GM20000 (cell line): ENCODE measurements at places on chromosomes 6 and 20.

- DNase-seq: peak; percentile 53
These were observed 26.7 kb downstream of the SERPINB9 start for GRCh38 chr6:2876210-2877056.

DNA sequence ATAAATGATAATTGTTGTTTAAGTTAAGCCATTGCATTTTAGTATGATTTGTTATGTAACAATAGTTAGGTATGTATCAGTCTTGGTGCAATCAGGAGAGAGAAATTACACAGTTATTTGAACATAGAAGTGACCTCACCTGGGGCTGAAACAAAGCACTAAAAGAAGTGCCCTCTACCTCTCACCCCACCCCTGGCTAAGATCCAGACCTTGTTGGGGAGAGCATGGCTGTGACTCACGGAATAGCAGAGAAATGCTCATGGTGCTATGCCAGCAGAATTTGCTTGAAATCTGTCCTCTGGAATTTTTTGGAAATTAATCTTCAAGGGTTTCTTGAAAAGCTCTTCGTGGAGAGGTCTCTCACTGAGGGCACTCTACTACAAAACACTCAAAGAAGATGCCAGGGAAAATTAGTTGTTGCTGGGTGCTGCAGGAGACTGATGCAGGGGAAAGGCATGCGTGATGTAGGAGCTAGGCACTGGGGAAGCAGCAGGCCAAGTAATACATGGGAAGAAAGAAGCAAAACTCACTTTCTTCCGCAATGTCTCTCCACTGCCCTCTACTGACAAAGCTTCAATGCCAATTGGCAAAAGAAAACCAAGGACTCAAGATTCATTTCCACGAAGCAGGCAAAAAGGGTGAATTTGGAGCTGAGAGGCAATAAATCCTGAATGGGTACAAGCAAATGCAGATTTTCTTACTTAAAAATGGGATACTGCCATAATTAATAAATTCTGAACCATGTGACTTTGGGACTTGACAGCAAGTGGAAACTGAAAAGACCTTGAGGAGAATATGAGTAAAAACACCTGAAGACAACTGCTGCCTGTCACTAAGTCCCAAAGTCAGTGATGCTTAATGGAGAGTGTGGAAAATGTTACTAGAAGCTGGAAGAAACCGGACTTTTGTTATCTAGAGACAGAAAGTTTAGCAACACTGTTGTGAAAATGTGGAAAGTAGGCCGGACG is 136.3 kb upstream of the ZNF184 start:
- DNase-seq: no peak

DNA sequence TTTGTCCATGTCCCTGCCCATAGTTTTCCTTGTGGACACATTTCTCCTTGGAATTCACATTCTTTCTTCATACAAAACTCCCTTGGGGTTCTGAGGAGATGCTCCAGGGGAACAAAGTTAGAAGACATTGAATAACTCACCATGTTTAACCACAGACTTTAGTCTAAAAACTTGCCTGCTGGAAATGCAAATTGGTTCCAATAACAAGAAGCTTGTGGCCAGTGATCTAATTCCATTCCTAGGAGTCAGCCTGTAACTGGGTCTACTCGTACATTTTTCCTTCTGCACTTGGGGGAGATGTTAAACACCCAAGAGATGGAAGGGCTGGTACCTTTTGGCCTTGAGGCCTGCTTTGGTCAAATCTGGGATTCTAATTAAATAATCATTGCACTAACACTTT is 60.2 kb downstream of the SCML4 start:
- no peak for DNase-seq

DNA sequence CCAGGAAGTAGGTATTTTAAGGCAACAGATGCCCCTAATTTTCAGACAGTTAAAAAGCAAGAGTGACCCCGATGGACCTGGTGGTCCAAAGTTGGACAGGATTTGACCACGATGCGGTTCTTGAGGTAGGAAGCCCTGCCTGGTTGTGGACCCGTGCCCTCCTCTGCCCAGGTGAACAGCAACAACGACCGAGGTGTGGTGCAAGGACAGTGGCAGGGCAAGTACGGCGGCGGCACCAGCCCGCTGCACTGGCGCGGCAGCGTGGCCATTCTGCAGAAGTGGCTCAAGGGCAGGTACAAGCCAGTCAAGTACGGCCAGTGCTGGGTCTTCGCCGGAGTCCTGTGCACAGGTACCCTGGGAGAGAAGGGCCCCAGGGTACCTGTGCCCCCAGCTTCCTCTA is 18.7 kb downstream of the TGM6 start:
- DNase-seq: no peak

GRCh38 chr6:168942646-168943045 is 311.0 kb downstream of the THBS2 start:
- no peak for DNase-seq

DNA sequence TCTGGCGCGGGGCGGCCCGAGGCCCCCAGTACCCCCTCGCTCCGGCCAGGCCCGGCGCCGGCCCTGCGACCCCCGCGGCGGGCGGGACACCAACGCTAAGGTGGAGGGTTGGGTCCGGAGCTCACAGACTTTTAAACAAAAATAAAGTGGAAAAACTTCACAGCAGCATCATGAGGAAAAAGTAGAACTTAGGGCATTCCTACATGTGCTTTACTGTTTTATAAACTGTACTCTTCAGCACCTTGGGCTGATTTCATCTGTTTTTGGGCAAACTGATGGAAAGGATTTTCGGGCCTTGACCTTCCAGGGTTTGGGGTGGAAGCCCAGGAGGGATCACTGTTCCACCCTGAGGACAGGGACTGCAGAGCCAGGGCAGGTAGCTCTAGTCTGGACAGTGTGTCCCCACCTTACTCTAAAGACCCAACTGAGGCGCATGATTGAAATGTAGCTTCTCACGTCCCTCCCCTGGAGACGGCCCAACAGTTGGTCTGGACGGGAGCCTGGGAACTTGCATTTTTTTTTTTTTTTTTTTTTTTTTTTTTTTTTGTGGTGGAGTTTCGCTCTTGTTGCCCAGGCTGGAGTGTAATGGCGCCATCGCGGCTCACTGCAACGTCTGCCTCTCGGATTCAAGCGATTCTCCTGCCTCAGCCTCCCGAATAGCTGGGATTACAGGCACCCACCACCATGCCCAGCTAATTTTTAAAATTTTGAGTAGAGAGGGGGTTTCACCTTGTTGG is 740 bp downstream of the NELFCD start:
- peak; percentile 44 for DNase-seq

DNA sequence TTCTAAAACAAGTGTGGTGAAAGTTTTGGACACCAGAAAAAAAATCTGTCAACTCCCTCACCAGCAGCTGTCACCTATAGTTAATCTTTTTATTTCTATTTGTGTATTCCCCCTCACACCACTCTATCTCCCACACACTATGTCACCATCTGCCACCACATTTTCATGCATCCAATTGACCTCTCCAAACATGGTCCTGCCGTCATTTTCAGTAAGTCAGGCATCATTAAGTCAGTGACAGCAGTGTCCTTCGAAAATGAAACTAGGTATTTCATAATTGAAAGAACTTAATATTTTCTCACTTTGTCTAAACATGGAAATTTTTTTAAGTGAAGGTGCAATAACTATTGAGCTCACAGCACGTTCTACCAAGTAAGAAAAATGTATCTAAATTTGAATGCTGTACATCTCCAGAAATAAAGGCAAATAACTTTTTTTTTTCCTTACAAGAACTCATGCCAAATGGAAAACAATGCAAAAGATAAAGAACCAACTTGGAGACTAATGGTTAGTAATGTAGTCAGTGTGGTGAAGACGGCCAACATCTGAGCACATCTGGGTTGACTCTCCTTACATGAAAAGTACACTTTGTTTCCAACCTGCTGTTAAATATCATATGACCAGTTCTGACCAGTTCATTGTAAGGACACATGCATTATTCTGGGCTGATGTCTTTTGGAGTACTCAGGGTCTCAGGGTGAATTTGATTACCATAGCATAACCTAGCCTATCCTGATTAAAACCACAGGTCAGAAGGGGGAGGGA is 623.3 kb upstream of the MANEA start:
- no peak for DNase-seq
